Activated naive CD4-positive, alpha-beta T cell treated with Interleukin-2 at 50 U/mL for 16 hours (primary cell): ENCODE measurements at places on chromosomes 12 and 14.

- DNase-seq: peak; percentile 9
Observed at GRCh38 chr14:22047115-22047514, 373.5 kb upstream of the OR4E1 start.

DNA sequence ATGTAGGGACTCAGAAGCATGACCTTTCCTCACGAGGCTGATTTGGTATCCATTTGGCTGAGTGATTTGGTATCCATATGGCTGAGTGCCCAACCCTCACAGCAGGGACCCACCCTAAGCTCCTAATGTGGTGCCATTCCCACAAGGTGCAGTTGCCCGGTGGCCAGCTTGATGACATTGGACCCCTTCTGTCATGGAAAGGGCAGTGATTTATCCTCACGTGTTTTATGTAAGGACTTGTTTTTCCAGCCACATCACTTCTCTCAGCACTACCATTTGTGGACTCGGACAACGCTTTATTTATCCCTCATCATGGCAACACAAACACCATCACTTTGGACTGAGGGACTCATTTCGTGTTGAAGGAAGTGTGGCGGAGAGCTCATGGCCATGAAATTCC is 8.5 kb upstream of the CDC42BPB start:
- no peak for DNase-seq

DNA sequence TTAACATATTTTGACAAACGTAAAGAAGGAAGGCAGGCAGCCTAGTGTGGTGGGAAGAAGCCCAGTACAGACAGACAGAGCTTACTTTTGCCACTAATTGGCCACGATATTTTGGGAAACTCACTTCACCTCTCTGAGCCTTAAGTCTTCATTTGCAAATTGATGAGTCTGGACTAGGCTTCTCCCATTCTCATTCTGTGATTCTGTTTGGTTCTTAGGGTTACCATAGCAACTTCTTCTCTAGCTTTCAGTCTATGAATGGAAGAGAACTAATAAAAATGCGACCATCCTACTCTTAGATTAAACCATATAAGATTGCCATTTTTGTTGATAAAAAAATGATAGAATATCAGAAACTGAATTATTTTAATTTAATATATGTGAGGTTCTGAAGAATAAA is 210.5 kb downstream of the SNAPC1 start:
- DNase-seq: no peak

DNA sequence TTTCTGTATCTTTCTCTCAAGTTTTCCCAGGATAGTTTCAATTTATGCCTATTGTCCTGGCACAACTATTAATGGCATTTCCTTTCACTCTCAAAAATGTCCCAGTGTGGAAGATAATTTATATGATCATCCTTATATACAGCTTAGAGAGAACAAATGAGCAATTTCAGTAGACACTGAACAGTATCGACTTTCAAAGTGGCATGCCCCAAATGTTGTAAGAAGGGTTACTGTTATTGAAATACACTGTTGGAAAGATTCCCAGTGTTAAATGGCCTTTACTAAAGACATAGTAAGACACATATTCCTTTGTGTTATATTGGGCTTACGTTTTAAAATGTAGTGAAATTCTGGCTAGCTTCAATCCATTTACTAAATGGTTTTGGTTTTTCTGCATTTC is 202.3 kb upstream of the CDKN3 start:
- no peak for DNase-seq

DNA sequence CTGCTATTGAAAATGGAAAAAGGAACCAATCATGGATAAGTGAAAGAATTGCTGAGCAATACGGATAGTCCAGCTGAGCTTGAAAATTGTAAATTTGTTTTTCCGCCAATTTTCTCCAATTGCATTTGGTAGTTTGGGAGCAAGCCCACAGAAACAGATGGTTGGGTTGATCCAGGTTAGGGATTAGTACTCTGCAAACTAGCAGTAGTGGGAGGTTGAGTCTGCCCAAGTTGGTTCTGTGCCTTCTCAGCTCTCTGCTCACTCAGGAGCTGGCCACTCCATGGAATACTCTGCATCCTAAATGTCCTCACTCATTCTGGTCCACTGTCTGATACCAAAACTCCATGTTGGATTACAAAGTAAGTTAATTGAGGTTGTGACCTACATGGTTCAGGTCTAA is 361.1 kb upstream of the ATP2B1 start:
- DNase-seq: no peak
